ENCODE measurements at places on chromosomes 13 and 19.

GRCh38 chr19:33864311-33864850, 67.7 kb downstream of the KCTD15 start:
- DNase-seq = no peak

GRCh38 chr19:29285187-29285687, 72.3 kb upstream of the UQCRFS1 start:
- no peak for DNase-seq

DNA sequence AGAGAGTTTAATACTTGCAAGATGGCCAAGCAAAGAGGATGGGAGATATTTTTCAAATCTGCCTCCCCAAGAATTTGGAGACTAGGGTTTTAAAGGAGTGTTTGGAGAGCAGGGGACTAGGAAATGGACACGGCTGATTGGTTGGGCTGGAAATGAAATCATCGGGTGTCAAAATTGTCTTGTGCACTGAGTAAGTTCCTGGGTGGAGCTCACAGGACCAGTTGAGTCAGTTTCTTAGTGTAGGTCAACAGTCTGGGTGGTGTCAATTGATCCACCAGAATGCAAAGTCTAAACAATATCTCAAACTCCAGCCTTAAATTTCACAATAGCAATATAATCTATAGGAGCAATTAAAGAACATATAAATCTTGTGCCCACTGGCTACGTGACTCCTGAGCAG, 23.0 kb upstream of the CEACAM4 start:
- DNase-seq = no peak

- no peak for DNase-seq
These were observed 246.1 kb downstream of the UQCRFS1 start for GRCh38 chr19:28966737-28967399.

- DNase-seq = no peak
These were observed 7.0 kb downstream of the FAM124A start for GRCh38 chr13:51229101-51229719.

DNA sequence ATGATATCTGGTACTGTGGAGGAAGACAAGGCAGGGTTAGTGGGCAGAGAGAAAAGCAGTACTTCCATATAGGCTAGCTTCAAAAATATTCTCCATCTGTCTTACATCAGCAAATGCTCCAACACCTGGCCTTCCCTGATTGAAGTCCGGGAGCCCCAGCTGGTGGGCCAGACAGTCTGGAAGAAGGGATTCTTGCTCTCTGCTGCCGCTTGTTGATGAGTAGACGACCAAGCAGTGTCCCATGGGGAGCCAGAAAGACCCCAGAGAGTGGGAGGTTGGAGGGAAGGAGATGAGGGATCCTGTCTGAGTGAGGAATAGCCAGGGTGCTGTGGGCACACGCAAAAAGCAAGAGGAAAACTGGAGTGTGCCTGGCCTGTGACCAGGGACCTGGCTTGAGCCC, 95.1 kb downstream of the ATP8A2 start:
- DNase-seq = no peak

DNA sequence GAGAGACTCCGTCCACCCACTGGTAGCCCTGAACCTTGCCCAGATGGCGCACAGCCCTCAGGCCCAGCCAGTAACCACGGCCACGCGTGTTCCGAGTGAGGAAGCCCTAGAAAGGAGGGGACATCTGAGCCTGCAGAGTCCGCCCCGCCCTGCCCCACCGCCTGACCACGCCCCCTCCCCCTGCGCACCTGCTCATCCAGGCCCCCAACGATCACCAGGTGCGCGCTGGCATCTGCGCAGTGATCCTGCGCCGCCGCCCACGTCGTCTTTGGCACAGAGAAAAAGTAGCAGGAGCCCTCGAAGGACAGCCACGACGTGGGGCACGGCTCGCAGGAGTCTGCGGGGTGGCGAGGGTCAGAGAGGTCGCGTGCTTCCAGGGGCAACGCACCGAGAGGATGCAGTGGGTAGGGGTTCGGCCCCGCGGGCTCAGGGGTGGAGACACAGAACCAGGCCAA, 2.1 kb downstream of the CLEC4G start:
- DNase-seq = no peak

- no peak for DNase-seq
These were observed 672.5 kb upstream of the PCDH20 start for GRCh38 chr13:62088165-62088564.

- no peak for DNase-seq
These were observed 99.6 kb upstream of the SGCG start for GRCh38 chr13:23081220-23081619.

DNA sequence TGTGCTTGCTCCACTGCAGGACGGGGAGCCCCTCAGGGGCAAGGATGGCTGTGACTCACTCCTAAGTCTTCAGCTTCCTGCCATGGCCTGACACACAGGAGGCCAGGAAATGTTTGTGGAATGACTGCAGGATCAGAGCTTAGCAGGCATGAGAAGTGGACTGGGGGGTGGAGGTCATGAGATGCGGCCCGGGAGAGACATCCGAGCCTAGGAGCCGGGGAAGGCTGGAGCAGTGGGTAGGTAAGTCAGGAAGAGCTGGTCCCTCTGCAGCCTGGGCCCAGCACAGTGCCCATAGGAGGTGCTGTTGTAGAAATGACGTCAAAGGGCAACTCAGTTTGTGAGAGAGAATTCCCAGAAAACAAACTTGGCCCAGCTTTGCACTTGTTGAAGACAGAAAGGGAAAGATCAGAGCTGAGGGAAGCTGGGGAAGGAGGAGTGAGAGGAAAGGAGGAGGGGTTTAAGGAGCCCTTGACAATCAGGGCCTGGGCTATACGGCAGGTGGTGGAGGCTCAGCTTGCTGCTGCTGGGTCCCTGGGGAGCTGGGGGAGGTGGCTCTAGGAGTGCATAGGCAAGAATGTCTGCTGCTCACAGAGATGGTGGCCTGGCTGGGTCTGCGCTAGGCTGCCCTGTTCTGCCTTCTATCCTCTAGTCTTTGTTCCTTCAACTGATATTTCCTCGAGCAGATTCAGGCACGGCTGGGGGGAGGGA, 18.5 kb downstream of the POU2F2 start:
- DNase-seq = no peak

DNA sequence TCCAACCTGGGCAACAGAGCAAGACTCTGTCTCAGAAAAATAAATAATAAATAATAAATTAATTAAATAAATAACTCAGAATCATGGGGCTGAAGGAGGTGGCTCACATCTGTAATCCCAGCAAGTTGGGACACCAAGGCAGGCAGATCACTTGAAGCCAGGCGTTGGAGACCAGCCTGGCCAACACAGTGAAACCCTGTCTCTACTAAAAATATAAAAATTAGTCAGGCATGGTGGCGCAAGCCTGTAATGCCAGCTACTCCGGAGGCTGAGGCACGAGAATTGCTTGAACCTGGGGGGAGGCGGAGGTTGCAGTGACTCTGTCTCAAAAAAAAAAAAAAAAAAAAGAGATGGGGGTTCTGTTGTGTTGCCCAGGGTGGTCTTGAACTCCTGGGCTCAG, 7.2 kb downstream of the TMEM38A start:
- DNase-seq = no peak

DNA sequence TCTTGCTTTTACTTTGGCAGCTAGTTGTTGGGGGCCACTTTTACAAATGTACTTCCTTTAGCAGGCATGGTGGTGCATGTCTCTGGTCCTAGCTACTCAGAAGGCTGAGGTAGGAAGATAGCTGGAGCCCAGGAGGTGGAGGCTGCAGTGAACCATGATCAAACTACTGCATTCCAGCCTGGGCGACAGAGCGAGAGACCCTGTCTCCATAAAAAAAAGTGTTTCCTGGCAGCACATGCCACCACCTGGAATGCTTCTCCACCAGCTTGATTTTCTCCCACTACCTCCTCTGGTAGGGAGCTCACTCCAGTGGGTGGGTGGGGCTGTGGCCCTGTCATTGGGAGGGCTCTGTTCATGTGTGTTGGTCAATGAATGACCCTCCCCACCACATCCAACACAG, 12.5 kb downstream of the FZR1 start:
- DNase-seq = no peak

- DNase-seq = no peak
These were observed 502.3 kb downstream of the KCTD12 start for GRCh38 chr13:76383676-76384461.

- DNase-seq = no peak
These were observed 146.2 kb downstream of the SHISA2 start for GRCh38 chr13:25905611-25906010.

DNA sequence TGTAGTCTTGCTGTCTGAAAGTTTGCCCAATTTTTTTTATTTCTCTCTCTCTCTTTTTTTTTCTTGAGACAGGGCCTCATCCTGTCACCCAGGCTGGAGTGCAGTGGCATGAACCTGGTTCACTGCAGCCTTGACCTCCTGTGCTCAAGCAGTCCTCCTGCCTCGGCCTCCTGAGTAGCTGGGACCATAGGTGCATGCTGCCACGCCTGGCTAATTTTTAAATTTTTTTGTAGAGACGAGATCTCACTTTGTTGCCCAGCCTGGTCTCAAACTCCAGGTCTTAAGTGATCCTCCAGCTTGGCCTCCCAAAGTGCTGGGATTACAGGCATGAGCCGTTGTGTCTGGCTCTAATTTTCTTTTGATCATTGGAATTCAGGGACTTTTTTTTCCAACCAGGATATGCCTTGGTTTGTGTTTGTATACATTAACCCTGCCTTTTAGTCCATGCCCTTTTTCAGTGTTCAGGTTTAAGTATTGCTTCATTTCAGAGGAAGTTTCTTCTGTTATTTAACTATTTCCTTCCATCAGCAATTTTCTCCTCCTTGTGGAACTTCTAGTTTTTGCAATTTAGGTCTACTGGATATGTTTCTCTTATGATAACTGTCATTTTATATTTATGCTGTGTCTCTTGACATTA, 201.4 kb downstream of the PCCA start:
- no peak for DNase-seq

- peak; percentile 58 for DNase-seq
These were observed 3.9 kb downstream of the OSCAR start for GRCh38 chr19:54096617-54097106.

Measured in right cardiac atrium (tissue), 5 donors.